ENCODE measurements at places on chromosomes 6 and 20.

- DNase-seq, result no peak
Measured at GRCh38 chr20:32411955-32412706, 54.0 kb downstream of the ASXL1 start.

GRCh38 chr20:14707026-14707680 is 369.7 kb upstream of the FLRT3 start:
- DNase-seq, result no peak

DNA sequence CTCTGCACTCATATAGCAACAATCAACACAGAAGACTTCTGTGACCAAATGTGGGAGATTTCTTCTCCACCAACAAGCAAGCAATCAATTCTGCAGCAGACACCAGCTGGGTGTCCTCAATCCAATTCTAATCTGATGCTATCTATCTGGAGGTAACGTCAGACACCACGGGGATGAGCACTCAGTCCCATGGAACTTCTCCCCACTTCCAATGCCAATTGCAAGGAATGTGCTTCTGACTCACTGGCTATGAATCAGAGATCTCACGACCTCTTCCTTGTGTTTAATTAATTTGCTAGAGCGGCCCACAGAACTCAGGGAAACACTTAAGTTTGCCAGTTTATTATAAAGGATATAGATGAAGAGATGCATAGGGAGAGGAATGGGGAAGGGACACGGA is 103.5 kb upstream of the SIRPG start:
- DNase-seq, result no peak

- no peak for DNase-seq
Measured at GRCh38 chr6:10719964-10720264, 3.0 kb upstream of the TMEM14C start.

- no peak for DNase-seq
Measured at GRCh38 chr6:101400326-101401135, 7.0 kb downstream of the GRIK2 start.

GRCh38 chr20:41011551-41012067 is 17.0 kb upstream of the TOP1 start:
- no peak for DNase-seq

DNA sequence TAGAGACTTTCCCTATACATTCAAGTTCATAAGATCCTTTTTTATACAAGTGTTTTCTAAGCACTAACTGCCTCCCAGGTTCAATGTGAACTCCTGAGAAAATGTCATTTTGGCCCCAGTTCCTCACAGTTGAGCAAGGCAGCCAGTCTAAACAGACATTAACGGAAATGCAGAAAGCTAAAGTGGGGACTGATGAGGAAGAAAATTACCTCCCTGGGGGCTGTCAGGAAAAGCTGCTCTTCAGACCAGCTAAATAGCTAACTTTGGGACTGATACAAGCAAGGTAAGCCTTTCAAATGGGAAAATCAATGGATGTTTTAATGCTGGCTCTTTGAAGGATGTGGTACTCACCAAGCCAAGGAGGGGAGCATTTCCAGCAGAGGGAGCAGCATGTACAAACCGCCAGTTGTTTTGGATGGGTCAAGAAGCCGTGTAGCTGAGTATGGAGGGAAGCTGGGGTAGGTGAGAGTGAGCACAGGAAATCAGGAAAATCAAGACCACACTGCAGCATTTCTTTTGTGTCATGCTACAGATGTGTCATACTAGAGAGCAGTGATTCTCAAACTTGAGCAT is 180.8 kb upstream of the CHD6 start:
- DNase-seq, result no peak

DNA sequence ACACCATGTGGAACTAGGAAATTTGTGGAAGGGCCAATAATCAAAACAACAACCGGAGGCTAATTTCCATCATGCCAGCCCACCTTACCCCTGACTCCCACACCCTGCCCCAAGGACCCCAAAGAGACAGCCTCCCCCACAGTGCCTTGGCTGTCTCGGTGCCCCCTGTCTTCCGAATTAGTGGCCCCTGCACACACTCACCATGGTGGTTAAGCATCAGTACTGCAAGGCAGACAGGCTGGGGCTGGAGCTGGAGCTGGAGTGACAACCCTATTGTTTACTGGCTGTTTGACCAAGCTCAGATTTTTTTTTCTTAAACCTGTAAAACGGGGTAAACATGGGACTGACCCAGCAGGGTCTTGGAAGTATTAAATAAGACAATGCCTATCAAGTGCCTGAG is 238.0 kb downstream of the TFAP2C start:
- DNase-seq, result no peak

- DNase-seq, result no peak
Measured at GRCh38 chr20:41098703-41099250, 38.6 kb upstream of the PLCG1 start.

DNA sequence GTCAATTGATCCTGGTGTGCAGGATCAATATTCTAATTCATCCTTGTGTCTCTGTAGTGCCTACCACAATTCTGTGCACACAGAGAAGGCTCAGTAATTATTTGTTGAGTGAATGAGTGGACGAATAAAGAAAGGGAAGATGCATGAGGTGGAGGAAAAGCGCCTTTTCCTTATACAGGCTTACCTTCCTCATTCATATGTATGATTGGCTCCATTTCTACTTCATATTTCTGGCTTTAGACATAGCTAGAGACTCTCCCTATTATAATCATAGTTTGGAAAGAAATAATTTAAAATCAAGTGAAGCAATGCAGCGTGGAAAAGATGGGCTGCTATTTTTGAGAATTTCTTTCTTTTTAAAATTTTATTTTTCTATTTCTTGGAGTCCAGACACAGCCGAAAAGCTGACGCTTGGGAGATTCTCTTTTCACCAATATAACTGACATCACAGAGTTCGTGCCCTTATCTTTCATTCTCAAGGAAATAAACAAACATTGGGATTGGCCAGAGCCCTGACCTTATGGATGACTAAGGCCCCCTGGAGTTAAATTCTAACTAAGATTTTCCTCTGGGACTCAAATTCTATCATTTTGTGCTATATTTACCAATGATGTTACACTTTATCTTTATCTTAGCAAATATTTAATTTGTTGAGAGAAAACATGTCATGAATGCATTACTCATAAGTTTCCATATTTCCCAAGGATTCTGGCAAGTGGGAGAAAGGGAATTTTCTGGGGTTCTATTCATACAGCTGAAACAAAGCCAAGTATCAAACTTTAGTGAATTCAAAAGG is 48.1 kb downstream of the PRL start:
- DNase-seq, result no peak

DNA sequence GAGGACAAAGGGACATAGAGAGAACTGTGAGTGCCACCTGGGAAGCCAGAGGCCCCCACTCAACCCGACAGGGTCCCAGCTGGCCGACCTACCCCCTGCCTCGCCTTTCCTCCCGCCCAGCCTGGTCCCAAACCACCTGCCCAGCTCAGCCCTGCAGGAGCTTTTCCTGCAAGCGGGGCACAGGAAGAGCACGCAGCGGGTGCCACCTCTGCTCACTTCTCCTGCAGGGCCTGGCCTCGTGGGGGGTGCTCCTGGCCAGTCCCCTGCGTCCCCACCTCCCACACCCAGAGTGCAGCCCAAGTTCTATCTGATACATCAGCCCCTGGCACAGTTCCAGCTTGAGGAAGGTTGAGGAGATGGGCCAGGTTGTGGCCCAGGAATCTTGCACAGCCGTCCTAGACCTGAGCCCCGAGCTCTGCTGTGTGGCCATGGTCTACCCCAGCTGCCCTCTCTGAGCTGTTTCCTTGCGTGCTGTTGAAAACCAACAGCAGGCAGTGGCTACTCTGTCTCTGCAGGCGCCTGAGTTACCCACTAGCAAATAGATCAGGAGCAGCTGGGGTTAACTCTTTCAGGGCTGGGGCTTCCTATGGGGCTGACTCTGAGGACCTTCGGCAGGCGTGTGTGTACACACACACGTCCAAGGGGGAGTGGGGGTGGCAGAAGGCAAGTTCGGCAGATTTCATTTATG is 1.7 kb downstream of the NECAB3 start:
- DNase-seq, result no peak

DNA sequence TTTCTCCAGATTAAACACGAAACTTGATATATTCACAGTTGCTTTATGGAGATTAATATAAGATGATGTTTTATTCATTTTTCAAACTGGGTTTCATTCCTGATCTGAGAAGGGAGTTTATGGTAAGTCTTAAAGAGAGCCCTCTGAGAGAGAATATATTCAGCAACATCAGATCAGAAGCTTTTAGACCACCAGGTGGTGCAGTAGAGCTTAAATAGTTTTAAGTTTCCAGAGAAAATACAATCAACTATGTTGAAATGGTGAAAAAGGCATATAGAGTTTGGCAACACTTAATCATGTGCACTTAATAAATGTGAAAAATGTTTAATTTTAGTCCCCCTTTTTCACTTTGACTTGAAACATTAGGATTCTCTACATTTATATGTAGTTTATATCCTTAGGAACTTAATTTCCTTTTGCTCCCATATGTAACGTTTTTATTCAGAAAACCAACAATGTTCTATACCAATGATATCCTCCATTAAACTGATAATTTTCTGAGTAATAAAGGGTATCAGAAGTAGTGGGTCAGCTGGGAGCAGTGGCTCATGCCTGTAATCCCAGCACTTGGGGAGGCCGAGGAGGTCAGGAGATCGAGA is 86.4 kb upstream of the CLDN20 start:
- no peak for DNase-seq

DNA sequence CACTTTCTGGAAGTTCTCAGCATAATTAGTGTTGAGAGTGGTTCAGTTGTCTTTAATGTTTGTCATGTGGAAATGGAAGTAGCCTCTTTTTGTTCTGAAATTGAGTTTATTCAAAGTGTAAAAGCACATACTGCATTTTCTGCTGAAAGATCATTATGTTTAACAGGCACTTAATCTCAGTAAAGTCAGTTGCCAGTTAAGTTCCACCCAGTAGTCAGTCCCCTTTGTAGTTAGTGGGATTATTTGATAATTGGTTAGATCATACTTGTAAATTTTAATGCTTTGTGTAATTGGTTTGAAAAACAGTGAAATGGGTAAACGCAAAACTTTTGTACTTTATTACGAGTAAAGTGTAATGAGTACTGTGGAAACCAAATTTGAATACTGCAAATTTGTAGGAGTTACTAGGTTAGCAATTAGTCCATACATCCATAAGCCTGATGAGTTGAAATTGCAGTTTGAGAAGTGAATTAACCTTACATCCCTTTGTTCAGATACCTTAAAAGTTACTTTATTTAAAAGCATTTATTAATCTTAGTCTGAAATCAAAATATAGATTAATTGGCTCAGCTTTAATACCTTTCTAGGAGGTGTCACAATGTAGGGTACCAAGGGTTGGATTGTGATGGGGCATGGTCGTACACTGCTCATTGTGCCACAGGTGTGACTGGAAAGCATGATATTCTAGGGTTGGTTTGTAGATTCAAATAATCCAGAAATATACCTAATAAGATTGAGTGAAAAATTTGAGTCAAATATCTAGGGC is 4.4 kb downstream of the SRSF6 start:
- DNase-seq, result no peak

DNA sequence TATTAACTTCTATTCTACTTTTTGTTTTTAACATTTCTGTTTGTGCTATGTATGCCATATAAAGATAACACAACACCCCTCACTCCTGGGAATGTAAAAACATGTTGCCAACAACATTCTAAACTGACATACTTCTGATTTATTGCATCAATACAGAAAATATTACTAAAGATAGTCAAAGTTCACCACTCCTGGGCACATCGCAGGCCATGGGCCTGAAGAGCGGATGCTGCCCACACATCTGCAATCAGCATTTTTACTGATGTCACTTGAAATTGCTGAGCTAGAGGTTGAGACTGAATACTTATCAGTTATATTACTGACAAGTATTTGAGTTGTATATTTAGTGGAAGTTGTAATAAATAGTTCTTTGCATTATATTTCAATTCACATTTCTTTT is 711.9 kb upstream of the EPHA7 start:
- DNase-seq, result no peak

DNA sequence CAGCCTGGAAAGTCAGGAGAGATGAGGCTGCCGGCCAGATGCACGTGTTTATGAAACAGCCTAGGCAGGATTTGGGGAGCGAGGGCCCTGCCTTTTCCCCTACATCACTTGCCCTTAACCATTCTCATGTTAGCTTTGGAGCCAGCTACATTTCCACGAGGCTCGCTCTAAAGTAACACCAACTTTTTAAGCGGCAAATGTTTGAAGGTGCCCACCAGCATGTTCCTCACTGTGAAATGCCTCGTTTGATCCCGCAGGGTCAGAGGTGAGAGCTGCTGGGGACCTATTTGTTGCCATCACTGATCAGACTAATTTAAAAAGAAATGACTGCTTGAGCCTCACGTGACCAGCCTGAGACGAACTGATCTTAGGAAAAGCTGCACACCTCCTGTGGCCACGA is 51.6 kb upstream of the DACT2 start:
- no peak for DNase-seq

- no peak for DNase-seq
Measured at GRCh38 chr6:72140795-72141194, 254.4 kb downstream of the RIMS1 start.

DNA sequence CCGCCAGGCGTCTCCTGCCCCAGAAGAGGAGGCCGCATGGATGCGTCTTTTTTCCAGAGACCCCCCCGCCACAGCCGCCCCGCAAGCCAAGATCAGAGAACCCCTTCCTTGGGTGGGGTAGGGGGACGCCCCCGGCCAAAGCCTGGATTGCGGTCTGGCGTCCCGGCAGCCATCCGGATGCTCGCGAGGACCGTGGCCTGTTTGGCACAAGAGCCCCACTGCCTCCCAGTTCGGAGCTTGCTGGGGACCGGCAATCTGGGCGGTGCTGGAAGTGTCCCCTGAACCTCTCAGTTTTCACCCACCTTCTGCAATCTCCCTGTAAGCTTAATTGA is 924 bp downstream of the FAM162B start:
- no peak for DNase-seq

DNA sequence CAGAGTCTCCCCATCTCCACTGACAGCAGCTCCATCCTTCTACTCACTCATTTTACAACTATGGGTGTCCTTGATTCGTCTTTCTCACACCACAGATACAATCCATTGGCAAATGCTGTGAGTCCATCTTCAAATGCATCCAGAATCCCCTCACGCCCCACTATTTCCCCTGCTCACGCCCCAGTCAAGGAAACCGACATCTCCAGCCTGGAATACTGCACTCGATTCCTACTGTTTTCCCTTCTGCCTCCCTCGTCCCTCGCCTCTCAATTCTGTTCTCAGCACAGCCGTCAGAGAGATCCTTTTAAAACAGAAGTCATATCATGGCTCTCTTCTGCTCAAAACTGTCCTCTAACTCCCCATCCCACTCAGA is 4.7 kb downstream of the HLA-B start:
- no peak for DNase-seq

- no peak for DNase-seq
Measured at GRCh38 chr6:30875244-30876038, 8.9 kb upstream of the DDR1 start.

GRCh38 chr20:45796337-45797065 is 4.7 kb downstream of the DNTTIP1 start:
- DNase-seq, result no peak
